Esophagus muscularis mucosa (tissue), 4 donors: ENCODE measurements at places on chromosomes 1 and 21. TPM values are rescaled to one million over a fixed set of nuclear protein-coding genes. Genes with fewer than 3 reads are reported as not detected.

Gene AMPD2
- total RNA-seq = 38.1 TPM

Gene C1orf74
- total RNA-seq = 0.42 TPM

Gene SRSF10
- 53.6 TPM for total RNA-seq

Gene KANK4
- 0.84 TPM for total RNA-seq

Gene S100A11
- 190 TPM for total RNA-seq

Gene UBL4B
- total RNA-seq = not detected

Gene SPTA1
- 0.33 TPM for total RNA-seq

DNA sequence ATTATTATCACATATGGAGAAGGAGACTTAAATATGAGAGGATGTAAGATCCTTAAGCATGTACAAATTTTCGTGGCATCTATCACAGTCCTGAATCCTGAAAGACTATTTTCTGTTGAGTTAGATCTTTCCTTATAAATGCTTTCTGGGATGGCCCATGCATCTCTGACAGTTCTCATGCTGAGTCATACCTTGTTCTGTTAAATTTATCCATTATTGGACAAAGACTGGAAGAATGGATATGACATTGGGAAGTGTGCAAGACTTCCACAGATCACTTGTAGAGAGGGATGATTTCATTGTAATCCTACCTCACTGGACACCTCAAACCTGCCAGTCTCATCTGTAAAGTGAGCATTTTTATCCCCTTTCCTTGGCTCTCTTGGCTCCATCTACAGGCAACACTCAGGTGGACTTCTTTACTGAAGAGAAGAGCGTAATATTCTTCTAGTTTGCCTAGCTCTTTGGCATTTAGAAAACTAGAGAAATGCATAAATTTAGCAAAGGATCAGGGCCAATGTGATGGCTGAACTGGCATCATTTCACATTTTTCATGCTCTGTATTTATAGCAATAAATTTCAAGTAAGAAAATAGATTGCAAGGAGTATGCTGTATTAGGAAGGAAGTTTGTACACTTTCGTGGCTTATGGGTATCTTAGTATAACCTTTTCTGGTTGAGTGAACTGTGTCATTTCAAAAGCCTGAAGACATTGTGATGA, 128.2 kb downstream of the NFIA start:
- DNase-seq = no peak

GRCh38 chr1:38686927-38687255, 172.7 kb downstream of the RRAGC start:
- DNase-seq = peak; percentile 64

DNA sequence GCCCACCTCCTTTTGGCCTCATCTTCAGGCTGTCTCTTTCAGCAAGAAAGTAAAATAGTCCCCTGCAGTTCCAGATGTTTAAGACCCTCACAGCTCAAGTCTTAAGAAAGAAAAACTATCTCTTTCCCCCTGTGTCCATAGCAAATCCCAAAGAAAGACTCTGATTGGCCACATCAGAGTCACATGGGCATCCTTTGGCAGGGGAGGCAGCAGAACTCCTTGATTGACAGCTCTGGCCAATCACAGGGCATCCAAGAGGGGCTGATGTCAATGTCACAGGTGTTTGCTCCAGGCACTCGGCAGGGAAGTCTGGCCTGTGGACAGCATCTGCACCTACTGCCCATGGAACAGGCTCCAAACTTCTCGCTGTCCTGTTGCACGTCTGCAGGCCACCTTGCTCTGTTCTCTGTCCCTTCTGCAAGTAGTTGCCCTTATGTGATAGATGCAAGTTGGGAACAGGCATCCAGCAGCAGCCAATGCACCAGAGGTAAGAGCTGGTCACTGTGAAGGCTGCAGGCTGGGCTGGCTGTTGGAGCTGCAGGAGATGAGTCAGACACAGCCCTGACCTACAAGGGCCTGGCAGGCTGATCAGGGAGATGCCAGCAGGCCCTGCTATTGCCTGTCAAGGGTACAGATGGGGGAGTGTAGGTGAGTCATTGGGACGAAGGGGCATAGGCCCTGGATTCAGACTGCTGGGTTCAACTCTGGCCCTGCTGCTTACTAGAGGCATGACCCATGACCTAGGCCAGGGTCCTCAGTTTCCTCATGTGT, 96.8 kb upstream of the TMEM51 start:
- no peak for DNase-seq

DNA sequence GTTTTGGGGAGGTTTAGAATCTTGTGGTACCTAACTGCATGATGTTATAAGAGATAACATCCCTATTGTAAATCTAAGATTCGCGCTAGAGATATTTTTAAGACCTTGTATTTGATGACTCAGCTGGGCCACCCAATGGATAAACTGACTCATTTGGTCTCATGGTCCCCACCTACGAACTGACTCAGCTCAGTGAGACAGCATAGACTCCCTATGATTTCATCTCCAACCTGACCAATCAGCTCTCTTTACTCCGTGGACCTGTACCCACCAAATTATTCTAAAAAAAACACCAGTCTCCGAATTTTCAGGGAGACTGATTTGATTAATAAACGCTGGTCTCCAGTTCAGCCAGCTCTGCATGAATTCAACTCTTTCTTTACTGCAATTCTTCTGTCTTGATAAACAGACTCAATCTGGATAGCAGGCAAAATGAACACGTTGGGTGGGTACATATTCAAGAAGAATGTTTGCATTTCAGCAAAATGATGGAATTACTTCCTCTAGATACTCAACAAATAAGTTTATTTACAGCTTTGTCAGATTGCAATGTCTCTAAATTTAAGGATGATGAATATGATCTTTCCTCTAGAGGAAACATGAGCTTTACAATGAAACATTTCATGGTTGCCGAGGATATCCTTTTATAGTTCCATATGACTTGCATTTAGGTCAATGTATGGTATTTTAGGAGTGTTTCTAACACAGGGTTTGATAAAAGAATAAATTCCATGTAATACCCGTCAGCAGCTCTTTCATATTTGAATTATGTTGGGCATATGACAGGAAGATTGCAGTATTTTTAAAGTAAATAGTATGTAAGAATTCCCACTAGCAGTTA, 516.6 kb upstream of the RGS18 start:
- no peak for DNase-seq

GRCh38 chr1:54153535-54154439, 987 bp upstream of the CDCP2 start:
- DNase-seq = no peak

DNA sequence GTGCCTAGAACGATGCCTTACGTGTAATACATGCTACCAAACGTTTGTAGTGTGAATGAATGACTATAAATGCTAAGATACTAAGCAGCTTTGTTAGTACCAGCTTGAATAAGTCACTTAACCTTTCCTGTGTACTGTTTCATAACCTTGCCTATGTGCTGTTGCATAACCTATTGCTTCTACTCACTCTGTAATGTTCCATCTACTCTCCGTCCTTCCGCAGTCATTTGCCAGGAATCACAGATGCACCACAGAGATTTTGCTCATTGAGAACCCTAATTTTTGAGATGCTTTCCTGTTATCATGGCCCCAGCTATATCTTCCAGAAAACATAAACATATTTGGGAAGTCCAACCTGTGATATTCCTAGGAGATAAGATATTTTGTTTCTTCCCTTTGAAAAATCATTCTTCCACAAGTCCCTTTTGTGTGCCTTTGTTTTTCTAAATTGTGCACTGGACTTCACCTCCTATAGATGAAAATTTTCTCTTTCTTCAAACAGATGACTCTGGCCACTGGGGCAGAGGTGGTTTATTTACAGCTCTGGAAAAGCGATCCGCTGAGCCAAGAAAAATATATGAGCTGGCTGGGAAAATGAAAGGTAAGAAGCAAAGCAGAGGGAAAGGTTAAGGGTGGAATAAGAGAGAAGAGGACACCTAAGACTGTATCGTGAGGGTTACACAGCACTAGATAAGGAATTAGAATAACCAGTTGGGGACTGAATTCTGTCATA, 44.8 kb downstream of the CHD1L start:
- no peak for DNase-seq

GRCh38 chr1:216314379-216315095, 108.7 kb downstream of the USH2A start:
- DNase-seq = no peak

DNA sequence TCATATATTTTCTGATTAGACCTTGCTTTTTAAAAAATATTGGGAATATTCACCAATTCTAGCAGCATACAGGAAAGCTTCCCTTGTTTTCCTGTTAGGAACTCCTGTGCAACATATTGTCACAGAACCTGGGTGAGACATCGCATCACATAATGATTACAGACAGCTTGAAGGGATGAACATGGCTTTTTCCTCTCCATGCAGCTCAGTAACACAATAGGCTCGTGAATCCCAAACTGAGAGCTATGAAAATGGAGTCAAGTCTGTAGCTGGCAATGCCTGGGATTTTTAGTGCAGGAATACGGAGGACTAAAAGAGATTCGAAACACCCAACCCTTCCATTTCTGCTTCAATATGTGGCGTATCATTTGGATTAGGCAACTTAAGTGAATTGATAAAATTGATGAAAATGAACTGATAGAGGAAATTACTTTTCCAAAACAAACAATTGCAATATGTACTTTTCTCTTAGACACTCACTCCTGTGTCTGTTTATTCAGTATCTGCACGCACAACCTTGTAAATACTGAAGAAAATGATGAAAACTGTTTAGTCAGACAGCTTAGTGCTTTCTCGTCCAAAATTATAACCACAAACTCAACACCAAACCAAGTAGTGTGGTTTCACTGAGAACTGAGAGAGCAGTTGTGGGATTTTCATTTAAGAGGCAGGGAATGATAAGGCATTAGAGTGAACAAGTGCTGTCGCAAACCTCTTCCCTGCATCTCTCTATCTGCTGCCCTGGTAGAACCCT, 250.4 kb downstream of the PTBP2 start:
- no peak for DNase-seq

DNA sequence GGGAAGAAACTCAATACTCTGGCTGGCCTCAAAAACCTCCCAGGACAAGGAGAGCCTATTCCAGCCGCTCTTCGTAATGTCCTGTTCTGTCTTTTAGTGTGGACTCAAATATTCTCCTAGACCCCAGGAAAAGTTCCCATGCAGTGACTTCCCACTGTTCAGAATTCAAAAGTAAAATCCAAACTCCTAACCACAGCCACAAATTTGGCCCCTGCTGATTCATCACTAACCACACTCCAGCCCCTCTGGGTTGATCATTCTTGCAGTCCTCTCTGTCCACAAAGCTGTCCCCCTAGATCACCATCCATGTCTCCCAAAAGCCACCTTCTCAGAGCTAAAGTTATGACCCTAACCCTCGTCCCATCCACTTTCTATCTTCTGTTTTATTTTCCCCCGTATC, 5.1 kb downstream of the CTNNBIP1 start:
- DNase-seq = no peak

DNA sequence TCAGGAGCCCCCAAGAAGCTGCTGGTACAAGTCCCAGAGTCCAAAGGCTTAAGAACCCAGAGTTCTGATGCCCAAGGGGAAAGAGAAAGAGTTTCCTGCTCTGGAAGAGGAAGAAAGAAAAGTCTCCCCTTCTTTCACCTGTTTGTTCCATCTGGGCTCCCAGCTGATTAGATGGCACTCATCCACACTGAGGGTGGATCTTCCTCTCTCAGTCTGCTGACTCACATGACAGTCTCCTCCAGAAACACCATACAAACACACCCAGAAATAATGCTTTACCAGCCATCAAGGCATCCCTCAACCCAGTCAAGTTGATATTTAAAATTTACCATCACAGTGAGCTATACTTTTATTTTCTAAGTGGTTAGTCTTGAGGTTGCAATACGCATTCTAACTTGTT, 257.9 kb downstream of the PAPPA2 start:
- DNase-seq = no peak
